ENCODE measurements at places on chromosomes 4 and X. TPM values are rescaled to one million over a fixed set of nuclear protein-coding genes. Genes with fewer than 3 reads are reported as not detected.

PLXNB3 gene
- total RNA-seq: 0.50 TPM

POU3F4 gene
- not detected for total RNA-seq

NBDY gene
- 30.4 TPM for total RNA-seq

DLG3 gene
- 39.6 TPM for total RNA-seq

UGT2B15 gene
- not detected for total RNA-seq

CFAP99 gene
- not detected for total RNA-seq

DNA sequence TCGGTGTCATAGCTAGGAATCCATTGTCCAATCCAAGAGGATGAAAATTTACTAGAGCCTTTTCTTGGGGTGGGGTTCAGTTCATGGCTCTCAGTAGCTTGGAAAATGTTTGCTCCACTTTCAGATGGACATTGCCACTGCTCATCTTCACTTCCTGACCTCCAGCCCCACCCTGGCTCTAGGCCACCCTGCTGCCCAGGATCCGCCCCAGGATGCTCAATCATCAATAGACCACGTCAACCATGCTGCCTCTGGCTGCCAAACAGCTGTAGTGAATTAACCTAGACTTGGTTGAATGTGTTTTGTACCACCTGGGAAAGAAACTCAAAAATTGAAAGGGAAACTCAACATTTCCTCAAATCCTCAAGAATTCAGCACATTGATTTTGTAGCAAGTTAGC is 37.2 kb upstream of the HSD17B10 start:
- no peaks in the 10 kb centered on the region for H3K36me3 ChIP-seq
- no peak overlapping the region for H3K27ac ChIP-seq
- H3K27me3 ChIP-seq: peaks cover 4% of the 10 kb centered on the region
- no peak for DNase-seq
- no peak overlapping the region for H3K4me3 ChIP-seq

GRCh38 chr4:70704931-70705182 is 16.5 kb downstream of the UTP3 start:
- no peaks in the 10 kb centered on the region for H3K27me3 ChIP-seq
- peak overlapping the region; percentile 77 for H3K4me3 ChIP-seq

- H3K4me1 ChIP-seq: no peaks in the 10 kb centered on the region
- no peak overlapping the region for H3K27ac ChIP-seq
- no peak for DNase-seq
- no peaks in the 10 kb centered on the region for H3K36me3 ChIP-seq
These were observed 154.9 kb upstream of the CXXC4 start for GRCh38 chr4:104649631-104650030.

DNA sequence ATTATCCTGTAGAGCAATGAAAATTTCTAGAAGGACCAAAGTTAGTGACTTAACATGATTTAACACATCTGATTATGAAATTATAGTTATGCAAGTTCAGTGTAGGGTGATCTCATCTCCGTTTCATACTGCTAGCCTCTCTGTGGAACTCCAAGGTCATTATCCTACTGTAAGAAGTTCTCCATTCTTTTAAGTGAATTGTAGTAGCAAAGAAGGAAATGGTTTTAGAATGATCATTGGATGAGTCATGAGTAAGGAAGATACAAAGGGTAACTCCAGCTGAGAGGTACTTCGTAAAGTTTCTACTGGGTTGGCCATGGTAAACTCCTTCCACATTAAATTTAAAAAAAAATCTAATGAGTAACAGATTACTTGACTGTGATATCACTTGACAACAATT is 215.0 kb upstream of the GIMD1 start:
- no peak for DNase-seq
- H3K4me3 ChIP-seq: no peak overlapping the region
- no peak overlapping the region for H3K27ac ChIP-seq
- H3K4me1 ChIP-seq: no peaks in the 10 kb centered on the region
- H3K36me3 ChIP-seq: no peaks in the 10 kb centered on the region

GRCh38 chrX:69028761-69029120 is 136.5 kb downstream of the PJA1 start:
- H3K36me3 ChIP-seq: no peaks in the 10 kb centered on the region
- H3K4me1 ChIP-seq: peaks cover 5% of the 10 kb centered on the region
- DNase-seq: no peak
- no peak overlapping the region for H3K4me3 ChIP-seq
- no peaks in the 10 kb centered on the region for H3K27me3 ChIP-seq
- H3K27ac ChIP-seq: no peak overlapping the region

- no peaks in the 10 kb centered on the region for H3K36me3 ChIP-seq
- no peaks in the 10 kb centered on the region for H3K27me3 ChIP-seq
- H3K4me1 ChIP-seq: no peaks in the 10 kb centered on the region
These were observed 92.0 kb downstream of the NAA11 start for GRCh38 chr4:79233820-79234219.

GRCh38 chr4:107037199-107037584 is 1.1 kb upstream of the DKK2 start:
- H3K27me3 ChIP-seq: peaks cover 59% of the 10 kb centered on the region
- H3K27ac ChIP-seq: no peak overlapping the region
- no peaks in the 10 kb centered on the region for H3K36me3 ChIP-seq
- peaks cover 22% of the 10 kb centered on the region for H3K4me1 ChIP-seq
- no peak for DNase-seq

- no peaks in the 10 kb centered on the region for H3K27me3 ChIP-seq
- H3K27ac ChIP-seq: no peak overlapping the region
- H3K36me3 ChIP-seq: peaks cover 4% of the 10 kb centered on the region
- H3K4me1 ChIP-seq: peaks cover 2% of the 10 kb centered on the region
- no peak overlapping the region for H3K4me3 ChIP-seq
- DNase-seq: no peak
These were observed 25.8 kb downstream of the TRIM75 start for GRCh38 chr4:165079476-165079875.

- peaks cover 57% of the 10 kb centered on the region for H3K36me3 ChIP-seq
- H3K27ac ChIP-seq: no peak overlapping the region
- no peaks in the 10 kb centered on the region for H3K4me1 ChIP-seq
These were observed 29.6 kb upstream of the NUDT6 start for GRCh38 chr4:122952028-122952427.

DNA sequence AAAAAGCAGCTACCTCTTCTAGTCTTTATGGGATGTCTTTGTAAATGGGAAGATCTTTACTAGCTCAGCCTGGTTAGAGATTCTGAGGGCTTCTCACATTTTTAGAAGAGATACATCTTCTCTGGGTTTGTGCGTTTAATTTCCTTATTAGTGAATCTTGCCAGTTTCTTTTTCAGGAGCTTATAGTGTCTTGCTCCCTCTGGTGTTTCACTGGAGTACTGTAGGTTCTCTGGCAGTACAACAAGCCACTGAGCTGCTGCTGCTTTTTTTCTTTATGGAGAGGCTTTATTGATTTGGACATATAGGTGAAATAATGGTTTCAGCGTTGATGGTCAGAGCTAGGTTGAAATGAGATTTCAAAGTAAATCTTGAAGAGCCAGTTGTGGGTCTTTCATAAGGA is 82.9 kb downstream of the LAS1L start:
- H3K4me1 ChIP-seq: no peaks in the 10 kb centered on the region
- H3K4me3 ChIP-seq: no peak overlapping the region
- H3K27ac ChIP-seq: no peak overlapping the region
- no peaks in the 10 kb centered on the region for H3K36me3 ChIP-seq
- no peak for DNase-seq

DNA sequence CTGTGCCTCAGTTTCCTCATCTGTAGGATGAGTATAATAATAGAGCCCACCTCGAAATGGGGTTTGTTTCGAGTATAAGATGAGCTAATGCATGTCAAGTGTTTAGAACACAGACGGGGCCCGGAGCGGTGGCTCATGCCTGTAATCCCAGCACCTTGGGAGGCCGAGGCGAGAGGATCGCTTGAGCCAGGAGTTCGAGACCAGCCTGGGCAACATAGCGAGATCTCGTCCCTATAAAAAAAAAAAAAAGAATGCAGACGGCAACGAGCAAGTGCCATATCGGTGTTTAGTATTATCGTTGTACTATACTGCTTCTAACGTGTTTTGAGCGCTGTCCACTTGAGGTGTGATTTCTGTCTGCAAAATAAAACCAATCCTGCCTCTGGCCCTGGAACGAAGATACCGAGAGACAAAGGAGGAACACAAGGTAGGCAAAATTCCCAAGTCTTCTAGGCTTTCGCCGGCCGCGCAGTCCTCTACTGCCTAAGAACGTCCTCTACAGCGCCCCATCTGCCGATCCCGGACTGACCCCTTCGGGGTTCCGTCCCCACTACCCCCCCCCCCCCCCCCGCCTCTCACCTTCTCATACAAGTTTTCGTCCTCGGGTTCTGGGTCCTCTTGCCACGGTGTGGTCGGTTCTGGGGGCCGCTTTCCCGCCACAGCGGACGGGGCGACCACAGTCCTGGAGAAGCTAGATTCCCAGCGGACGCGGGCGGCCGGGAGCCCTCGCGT is 442 bp downstream of the NDUFB11 start:
- H3K27me3 ChIP-seq: no peaks in the 10 kb centered on the region
- DNase-seq: no peak
- H3K27ac ChIP-seq: peak overlapping the region; percentile 99
- H3K4me3 ChIP-seq: peak overlapping the region; percentile 98
- H3K4me1 ChIP-seq: peaks cover 23% of the 10 kb centered on the region
- H3K36me3 ChIP-seq: peaks cover 33% of the 10 kb centered on the region

DNA sequence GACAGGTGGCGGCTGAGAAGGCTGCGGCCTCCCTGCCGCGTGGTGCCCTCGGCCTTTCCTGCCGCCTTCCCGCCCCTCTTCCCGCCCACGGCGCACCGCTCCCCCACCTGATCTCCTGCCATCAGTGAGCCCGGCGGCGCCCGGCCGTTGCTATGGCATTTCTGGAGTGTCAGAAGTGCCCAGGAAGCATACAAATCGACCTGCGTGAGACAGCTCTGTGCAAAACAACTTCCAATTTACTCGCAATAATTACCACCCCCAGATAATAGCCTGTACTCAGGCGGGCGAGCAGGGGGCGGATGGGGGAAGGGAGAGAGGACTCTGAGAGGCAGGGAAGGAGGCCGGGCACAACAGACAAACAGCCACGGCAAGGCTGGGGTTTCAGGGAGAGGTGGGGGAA is 16.6 kb upstream of the ERCC6L start:
- peaks cover 2% of the 10 kb centered on the region for H3K36me3 ChIP-seq
- peaks cover 27% of the 10 kb centered on the region for H3K27me3 ChIP-seq
- no peak overlapping the region for H3K4me3 ChIP-seq
- H3K4me1 ChIP-seq: no peaks in the 10 kb centered on the region
- DNase-seq: no peak

DNA sequence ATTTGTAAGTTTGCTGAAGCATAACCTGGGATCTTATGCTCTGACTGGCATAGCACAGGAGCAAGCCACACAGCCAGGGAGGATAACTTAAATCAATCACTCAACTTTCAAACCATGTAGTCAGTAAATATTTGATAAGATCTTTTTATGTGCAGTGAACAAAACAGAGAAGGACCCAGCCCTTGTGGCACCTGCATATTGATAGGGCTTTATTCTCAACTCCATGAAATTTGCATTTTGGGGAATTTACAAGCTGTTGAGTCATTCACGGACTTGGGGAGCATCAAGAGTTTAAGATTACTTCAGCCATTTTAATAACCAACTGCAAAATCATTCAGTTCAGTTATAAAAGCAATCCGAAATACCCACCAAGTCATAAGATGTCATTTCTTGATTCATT is 122.6 kb downstream of the COMMD8 start:
- H3K4me1 ChIP-seq: no peaks in the 10 kb centered on the region
- H3K27ac ChIP-seq: no peak overlapping the region
- H3K27me3 ChIP-seq: peaks cover 18% of the 10 kb centered on the region
- H3K4me3 ChIP-seq: no peak overlapping the region
- no peaks in the 10 kb centered on the region for H3K36me3 ChIP-seq

GRCh38 chr4:70356185-70356584 is 4.4 kb upstream of the SMR3A start:
- no peak overlapping the region for H3K4me3 ChIP-seq
- no peak overlapping the region for H3K27ac ChIP-seq
- no peaks in the 10 kb centered on the region for H3K4me1 ChIP-seq
- H3K27me3 ChIP-seq: no peaks in the 10 kb centered on the region
- no peaks in the 10 kb centered on the region for H3K36me3 ChIP-seq
